ENCODE measurements at places on chromosomes 11 and 22.

DNA sequence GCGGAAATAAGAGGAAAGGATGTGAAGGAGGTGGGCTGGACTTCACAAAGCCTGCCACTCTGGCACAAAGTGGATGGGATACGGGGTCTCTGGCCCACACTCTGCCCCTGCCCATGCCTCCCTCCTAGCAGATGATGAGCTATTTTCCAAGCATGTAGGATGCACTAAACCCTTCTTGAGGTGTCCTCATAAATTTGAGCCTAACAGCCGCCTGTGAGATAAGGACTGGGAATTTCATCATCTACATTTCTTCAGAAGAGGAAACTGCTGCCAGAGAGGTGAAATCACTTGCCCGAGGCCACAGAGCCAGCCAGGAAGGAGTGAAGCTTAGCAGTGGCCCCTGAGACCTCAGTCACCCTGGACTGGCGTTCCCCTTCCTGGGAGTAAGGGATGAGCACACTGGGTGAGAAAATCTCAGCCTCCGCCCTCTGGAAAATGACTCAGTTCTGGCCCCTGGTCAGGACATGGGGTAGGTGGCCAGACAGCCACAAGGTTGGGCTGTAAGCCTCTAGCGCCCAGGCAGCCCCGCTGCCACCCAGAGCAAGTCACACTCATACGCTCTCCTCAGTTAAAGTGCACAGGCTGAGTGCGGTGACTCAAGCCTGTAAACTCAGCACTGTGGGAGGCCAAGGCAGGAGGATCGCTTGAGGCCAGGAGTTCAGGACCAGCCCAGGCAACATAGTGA lies 27.9 kb downstream of the MB start:
- no peak for DNase-seq

DNA sequence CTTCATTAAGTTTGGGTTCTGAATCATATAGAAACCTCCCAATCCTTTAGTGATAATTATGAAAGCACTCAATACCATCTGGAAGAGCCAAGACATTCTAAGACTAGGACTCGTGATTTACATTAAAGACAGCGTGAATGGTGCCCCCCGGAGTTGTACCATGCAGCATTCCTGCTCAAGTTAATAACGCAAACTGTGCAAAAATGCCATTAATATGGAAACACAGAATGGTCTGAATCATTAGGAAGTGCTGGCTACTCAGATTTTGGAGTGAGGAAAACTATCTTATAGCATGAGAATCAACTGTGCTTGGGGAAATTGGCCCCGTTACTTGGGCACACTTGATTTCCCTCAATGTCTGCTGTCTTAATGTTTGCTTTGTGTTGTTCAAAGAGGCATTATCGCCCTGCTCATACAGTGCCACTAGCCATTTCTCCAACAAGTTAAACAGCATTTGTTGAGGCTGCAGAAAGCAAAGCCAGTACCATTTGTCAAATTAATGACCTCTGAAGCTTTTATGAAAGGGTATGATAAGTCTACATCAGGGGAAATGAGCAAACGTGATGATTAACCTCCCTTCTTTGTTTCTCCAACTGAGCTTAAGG lies 18.5 kb upstream of the TPH1 start:
- no peak for DNase-seq

DNA sequence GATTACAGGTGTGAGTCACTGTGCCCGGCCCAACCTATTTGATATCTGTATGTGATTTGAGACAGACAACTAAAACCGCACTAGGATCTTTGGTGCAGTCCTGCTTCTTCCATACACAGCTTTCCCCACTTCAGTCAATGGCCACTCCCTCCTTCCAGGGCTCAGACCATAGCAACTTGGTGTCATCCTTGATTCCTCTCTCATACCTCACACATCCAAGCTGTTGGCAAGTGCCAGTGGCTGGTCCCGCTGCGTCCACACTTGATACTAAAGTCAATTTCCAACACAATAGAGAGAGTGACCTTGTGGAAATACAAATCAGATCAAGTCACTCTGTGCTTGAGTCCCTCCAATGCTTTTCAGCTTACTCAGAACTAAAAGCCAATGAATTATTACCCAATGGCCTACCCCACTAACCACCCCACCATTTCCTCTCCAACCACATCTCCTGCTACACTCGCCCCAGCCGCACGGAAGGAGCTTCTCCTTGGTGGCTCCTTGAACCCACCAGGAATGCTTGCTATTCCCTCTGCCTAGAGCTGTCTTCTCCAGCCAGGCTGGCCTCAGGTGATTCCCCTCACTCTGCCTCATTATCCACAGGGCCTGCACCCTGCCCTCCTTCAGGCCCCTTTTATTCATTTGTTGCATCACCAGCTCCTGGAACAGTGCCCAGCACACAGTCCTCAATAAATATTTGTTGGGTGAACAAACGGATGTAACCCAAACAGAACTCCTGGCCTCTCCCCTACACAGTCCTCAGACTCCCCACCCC lies 12.9 kb downstream of the ABTB2 start:
- no peak for DNase-seq

DNA sequence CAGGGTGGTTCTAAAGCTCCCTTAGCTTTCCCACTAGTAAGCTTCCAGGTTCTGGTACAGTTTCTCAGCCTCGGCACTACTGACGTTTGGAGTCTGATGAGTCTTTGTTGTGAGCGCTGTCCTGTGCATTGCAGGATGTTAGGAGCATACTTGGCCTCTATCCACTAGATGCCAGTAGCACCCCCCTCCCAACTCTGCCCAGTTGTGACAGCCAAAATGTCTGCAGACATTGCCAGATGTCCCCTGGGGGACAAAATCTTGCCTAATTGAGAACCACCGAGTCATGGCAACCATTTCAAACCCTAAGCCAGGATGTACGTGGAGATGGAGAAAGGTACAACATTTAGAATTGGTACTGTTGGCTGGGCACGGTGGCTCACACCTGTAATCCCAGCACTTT lies 68.7 kb downstream of the PTPRJ start:
- no peak for DNase-seq

DNA sequence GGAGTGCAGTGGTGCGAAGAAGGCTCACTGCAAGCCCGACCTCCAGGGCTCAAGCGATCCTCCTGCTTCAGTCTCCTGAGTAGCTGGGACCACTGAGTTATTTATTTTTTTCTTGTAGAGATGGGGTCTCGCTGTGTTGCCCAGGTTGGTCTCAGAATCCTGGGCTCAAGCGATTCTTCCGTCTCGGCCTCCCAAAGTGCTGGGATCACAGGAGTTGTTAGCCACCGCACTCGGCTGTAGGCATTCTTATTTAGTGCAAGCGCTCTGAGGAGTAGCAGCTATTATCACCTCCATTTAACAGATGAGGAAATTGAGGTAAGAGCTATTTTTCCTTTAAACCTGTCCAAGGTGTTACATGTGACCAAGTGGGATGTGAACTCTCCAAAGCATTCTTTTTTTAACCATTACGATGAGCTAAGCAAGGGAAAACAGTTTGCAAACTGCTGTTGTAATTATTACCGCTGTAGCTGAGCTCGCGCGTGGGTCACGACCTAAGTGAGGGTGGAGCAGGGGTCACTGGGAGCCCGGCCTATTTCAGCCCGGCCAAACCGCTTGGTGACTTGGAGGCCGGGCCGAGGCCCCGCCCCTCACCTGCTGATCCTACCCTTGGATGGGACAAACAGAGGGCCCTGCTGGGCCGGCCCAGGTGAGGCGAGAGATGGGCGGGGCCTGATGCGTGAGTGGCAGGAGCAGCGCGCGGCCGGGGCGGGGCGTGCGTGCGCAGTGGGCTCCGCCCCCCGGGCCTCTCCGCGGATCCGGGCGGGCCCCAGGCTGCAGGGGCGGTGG lies 449 bp upstream of the KREMEN1 start:
- DNase-seq, result no peak

GRCh38 chr11:112963368-112963955 lies 2.2 kb downstream of the NCAM1 start:
- DNase-seq, result no peak

- DNase-seq, result no peak
Measured at GRCh38 chr11:63763496-63764339, 4.9 kb downstream of the ZFTA start.

- peak; percentile 23 for DNase-seq
Measured at GRCh38 chr11:69588270-69588669, 52.7 kb upstream of the CCND1 start.

DNA sequence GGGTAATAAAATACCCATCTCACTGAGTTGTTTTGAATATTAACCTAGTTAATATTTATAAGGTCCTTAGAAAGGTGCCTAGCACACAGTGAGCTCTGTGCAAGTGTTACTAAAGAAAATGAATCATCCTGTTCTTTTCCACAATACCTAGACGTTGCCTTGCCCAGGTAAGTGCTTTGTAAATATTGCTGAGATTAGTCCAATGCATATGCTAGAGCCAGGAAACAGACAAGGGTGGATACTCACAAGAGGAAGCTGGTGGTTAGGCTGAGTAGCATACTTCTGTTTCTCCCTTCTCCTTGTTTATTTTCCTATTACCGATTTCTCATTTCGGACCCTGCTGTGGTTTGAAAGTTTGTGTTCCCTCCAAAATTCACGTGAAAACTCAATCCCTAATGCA lies 58.1 kb upstream of the BARX2 start:
- no peak for DNase-seq

- no peak for DNase-seq
Measured at GRCh38 chr22:44205516-44206329, 25.0 kb downstream of the PARVG start.

DNA sequence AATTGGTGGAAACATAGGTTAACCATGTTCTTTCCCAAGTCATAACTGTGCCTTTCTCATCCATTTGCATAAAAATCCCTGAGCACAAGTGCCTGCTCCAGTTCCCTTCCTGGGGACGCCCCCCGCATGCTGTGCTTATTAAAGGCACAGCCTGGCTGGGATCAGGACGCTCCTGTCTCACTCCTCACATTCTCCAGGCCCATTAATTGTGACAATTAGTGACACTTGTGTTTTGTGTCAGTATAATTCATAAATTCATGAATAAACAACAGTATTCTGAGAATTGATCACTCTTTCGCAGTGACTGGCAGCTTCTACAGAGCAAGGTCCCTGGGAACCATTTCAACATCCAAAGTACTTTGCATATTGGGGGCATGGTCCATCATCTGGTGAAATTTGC lies 1354.4 kb downstream of the TBC1D22A start:
- no peak for DNase-seq

DNA sequence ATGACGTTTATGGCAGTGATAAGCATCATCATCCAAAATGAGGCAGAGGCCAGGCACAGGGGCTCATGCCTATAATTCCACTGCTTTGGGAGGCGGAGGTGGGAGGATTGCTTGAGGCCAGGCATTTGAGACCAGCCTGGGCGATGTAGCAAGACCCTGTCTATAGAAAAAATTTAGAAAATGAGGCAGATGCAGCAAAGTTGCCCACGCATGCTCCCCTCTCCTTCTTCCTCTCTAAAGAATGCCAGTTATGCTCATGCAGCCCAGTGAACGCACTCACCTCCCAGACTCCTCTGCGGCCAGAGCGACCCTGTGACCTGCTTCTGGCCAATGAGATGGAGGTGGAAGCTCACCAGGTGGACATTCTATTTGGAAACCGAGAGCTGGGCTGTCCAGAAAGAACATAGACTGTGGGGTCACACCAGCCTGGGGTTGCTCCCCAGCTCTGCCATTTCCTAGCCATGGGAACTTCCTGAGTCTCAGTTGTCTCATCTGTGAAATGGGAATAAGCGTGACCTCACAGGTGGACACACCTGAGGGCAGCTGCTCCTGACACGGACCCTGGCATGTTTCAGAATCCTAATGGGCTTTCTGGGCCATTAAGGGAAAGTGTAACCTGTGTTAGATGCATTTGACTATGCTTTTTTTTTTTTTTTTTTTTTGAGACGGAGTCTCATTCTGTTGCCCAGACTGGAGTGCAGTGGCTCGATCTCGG lies 44.9 kb downstream of the MCM5 start:
- no peak for DNase-seq

DNA sequence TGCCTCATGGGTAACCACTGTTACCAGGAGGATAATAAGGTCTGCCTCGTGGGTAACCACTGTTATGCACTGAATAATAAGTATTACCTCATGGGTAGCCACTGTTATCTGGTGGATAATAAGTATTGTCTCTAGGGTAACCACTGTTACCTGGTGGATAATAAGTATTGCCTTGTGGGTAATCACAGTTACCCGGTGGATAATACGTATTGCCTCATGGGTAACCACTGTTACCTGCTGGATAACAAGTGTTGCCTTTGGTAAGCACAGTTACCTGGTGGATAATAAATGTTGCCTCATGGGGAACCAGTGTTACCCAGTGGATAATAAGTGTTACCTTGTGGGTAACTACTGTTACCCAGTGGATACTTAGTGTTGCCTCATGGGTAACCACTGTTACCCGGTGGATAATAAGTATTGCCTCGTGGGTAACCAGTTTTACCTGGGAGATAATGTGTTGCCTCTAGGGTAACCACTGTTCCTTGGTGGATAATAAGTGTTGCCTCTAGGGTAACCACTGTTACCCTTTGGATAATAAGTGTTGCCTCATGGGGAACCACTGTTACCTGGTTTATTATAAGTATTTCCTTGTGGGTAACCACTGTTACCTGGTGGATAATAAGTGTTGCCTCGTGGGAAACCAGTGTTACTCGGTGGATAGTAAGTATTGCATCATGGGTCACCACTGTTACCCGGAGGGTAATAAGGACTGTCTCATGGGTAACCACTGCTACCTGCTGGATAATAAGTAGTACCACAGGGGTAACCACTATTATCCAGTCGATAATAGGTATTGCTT lies 10.6 kb upstream of the NXPE4 start:
- no peak for DNase-seq

GRCh38 chr22:24021304-24021703 lies 10.2 kb downstream of the CABIN1 start:
- DNase-seq, result no peak

DNA sequence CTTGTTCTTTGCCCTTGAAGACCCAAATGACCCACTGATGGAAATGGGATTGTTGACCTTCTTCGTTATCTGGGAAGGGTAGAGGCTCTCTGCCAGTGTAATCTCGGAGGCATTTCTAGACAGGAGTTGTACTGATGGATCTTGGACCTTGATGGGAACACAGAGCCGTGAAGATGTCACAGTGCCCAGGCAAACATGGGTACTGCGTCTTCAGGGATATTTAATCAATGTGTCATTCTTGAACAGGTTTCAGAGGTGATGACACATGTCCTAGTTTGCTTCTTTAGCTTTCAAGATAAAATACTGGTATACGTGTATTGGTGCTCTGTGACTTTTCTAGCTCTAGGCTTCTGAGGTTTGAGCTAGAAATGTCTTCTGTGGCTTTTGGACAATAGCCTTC lies 6.2 kb downstream of the LDLRAD3 start:
- no peak for DNase-seq

GRCh38 chr11:60854140-60854846 lies 1.5 kb downstream of the PTGDR2 start:
- no peak for DNase-seq

- DNase-seq, result no peak
Measured at GRCh38 chr22:31289344-31289743, 2.9 kb downstream of the PIK3IP1 start.

DNA sequence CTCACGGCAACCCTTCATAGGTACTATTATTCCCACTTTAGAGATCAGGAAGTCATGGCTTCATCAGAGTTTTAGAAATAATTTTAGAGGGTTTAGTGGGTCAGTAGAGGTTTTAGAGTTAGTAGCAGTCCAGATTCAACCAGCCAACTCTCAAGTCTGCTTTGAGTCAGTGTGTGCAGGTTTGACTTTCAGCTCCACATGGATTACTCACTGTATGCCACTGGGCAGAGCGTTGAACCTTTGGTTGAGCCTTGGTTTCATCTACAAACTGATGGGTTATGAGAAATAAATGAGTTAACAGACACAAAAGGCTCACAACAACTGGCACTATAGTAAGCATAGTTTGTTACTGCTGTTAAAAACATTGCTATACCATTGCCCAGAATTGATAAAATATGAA lies 19.0 kb upstream of the TP53AIP1 start:
- DNase-seq, result no peak

GRCh38 chr11:35288309-35288708 lies 131.0 kb downstream of the SLC1A2 start:
- DNase-seq, result no peak

GRCh38 chr11:11808992-11809615 lies 32.7 kb upstream of the USP47 start:
- DNase-seq, result no peak

Measured in AG04450 (cell line).